GM12878 (cell line): ENCODE measurements at places on chromosomes 2 and 18. TPM values are rescaled to one million over a fixed set of nuclear protein-coding genes. Genes with fewer than 3 reads are reported as not detected.
A peak's percentile ranks its signal among the peaks of the same experiment; 100 is the strongest.

DNA sequence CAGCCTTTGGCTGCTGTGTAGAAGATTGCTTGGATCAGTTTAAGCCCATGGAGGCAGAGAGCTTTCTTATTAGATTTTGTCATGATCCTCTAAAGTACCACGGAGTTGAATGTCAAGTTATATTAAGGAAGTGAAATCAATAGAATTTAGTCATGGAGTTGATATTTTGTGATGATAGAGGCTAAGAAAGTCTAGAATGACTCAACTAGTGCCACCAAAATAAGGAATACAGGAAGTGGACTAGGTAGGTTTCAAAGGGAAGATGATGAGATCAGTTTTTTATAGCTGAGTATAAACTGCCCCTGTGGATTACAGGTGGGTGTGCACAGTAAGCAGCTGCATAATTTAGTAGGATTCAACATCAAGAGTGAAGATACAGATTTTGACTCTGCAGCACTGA, 25.2 kb downstream of the FBXO36 start:
- no peaks in the 10 kb centered on the region for H3K27me3 ChIP-seq
- H3K36me3 ChIP-seq, result no peaks in the 10 kb centered on the region
- H3K4me3 ChIP-seq, result no peak overlapping the region
- H3K27ac ChIP-seq, result no peak overlapping the region
- peaks cover 3% of the 10 kb centered on the region; the same call in 1 of the 2 replicates for H3K4me1 ChIP-seq

- H3K27me3 ChIP-seq, result no peaks in the 10 kb centered on the region
- H3K4me1 ChIP-seq, result no peaks in the 10 kb centered on the region
- H3K4me3 ChIP-seq, result no peak overlapping the region
- DNase-seq, result no peak
Measured at GRCh38 chr2:230042195-230042594, 26.5 kb downstream of the SLC16A14 start.

- peaks cover 10% of the 10 kb centered on the region for H3K36me3 ChIP-seq
- H3K4me3 ChIP-seq, result peak overlapping the region; percentile 83
- H3K4me1 ChIP-seq, result peaks cover 10% of the 10 kb centered on the region
- peak overlapping the region; percentile 49 for H3K27ac ChIP-seq
Measured at GRCh38 chr2:219178377-219179175, 501 bp downstream of the RETREG2 start.

- H3K27ac ChIP-seq, result no peak overlapping the region
- H3K36me3 ChIP-seq, result no peaks in the 10 kb centered on the region
- no peaks in the 10 kb centered on the region for H3K27me3 ChIP-seq
- no peaks in the 10 kb centered on the region for H3K4me1 ChIP-seq
- no peak overlapping the region for H3K4me3 ChIP-seq
Measured at GRCh38 chr2:212249451-212249850, 289.2 kb downstream of the ERBB4 start.

- peak overlapping the region; percentile 99 for H3K27ac ChIP-seq
- no peaks in the 10 kb centered on the region for H3K27me3 ChIP-seq
- peak overlapping the region; percentile 30; the same call in 1 of the 2 replicates for H3K4me3 ChIP-seq
Measured at GRCh38 chr2:60353406-60353800, 200.1 kb downstream of the BCL11A start.

DNA sequence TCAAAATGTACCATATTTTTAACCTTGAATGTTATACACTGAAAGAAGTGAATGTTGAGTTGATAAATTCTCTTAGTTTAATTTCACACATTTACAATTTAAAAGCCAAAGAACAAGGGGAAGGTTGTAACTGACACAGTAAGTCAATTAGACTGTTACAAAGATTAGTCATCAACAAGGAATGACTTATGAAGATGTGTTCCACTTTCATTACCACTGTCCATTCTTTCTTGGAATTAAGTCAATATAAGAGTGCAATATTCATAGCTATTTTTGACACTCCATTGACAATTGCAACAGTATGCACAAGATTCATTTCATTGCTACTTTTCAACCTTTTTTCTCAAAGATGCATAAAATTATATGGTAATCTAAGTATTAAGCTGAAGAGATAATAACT, 291.3 kb downstream of the RIT2 start:
- H3K4me1 ChIP-seq, result no peaks in the 10 kb centered on the region
- no peak overlapping the region for H3K27ac ChIP-seq
- no peaks in the 10 kb centered on the region for H3K36me3 ChIP-seq
- no peak overlapping the region for H3K4me3 ChIP-seq
- no peaks in the 10 kb centered on the region for H3K27me3 ChIP-seq

DNA sequence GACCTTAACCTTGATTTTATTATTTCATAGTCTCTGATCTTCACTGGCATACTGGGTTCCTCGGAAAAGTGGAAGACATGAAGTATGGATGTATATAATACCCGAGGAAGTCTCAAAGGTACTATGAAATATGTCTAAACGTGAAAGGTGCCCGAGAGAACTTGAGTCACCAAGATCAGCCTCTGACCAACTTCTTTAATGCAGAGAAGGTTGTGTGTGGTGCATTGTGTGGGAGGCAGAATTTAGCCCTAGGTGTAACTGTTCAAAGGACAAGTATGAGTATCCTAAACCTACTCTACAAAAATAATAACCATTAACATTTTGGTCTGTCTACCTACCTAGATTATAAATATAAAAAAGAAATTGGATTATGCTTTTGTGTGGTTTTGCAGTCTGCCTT, 36.1 kb downstream of the OSBPL6 start:
- no peak overlapping the region for H3K4me3 ChIP-seq
- H3K27ac ChIP-seq, result no peak overlapping the region
- DNase-seq, result no peak
- H3K27me3 ChIP-seq, result peaks cover 2% of the 10 kb centered on the region; the same call in 1 of the 2 replicates
- no peaks in the 10 kb centered on the region for H3K4me1 ChIP-seq
- H3K36me3 ChIP-seq, result no peaks in the 10 kb centered on the region

GRCh38 chr2:43139996-43140621, 86.3 kb downstream of the ZFP36L2 start:
- H3K4me3 ChIP-seq, result no peak overlapping the region
- DNase-seq, result no peak
- H3K36me3 ChIP-seq, result no peaks in the 10 kb centered on the region
- peaks cover 24% of the 10 kb centered on the region for H3K4me1 ChIP-seq
- no peak overlapping the region for H3K27ac ChIP-seq

Gene ANKRD30B
- polyA plus RNA-seq, result not detected in 2 replicates

Gene PSD4
- polyA plus RNA-seq, result 25.9 and 28.4 TPM in 2 replicates

Gene GALR1
- not detected in 2 replicates for polyA plus RNA-seq

Gene IL1R1
- polyA plus RNA-seq, result 0.28 and 0.62 TPM in 2 replicates

Gene BMPR2
- 6.2 and 7.8 TPM in 2 replicates for polyA plus RNA-seq
